ENCODE measurements at places on chromosomes 2 and 18.
A peak's percentile ranks its signal among the peaks of the same experiment; 100 is the strongest.

DNA sequence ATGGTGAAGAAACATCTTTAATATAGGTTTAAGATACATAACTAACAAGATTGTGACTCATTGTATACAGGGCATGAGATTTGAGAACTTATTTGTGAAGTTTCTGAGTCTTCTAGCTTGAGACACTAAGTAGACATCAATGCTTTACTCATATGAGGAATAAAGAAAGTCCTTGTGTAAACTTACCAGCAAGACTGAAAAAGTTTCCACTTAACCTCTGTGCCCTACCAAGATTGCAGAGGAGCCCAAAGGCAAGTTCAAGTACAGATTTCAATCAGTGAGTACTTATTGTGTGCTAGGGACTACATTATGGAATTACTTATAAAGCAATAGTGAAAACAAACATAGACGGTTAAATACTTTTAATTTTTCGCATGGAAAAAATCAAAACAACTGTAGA, 1041.2 kb upstream of the CELF4 start:
- DNase-seq: no peak

GRCh38 chr2:112542984-112543661, 858 bp downstream of the POLR1B start:
- DNase-seq: peak; percentile 58

GRCh38 chr2:241804326-241805229, 4.4 kb upstream of the NEU4 start:
- no peak for DNase-seq

DNA sequence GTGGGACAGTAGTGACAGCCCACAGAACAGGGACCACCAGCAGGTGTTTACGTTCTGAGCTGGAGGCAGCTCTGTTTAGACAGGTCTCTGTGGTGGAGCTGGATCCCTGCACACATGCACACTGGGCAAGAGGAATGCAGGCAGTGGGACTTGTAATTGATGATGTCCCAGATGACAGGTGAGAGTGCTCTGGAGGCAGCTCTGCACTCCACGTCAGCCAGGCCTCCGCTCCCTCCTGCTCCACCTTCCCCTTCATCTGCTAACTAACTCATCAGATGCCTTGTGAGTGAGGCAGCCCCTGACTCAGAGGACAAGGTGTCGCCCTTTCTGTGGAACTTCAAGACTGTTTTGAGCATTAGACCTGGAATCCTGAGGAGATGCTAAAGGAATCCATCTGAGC, 53.2 kb downstream of the SH3YL1 start:
- DNase-seq: no peak

GRCh38 chr2:44817673-44818335, 123.7 kb upstream of the SIX3 start:
- DNase-seq: no peak

DNA sequence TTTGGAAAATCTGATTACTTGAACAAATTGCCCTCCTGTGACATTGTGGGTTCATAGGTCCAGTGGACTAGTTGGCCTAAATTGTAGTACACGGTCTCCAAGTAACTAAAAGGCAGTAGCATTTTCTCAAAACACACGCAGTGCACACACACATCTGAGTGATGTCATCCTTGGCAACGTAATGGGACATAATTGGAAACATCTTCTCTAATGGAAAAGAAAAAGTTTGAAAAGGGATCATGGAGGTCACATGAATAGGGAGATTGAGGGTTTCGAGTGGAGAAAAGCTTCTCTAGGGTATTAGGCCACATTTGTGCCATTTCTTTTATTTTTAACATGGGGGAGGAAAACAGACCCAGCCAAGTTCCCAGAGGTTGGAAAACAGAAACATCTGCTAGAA, 93.3 kb downstream of the MAP4K4 start:
- no peak for DNase-seq

GRCh38 chr2:78024996-78025395, 502.8 kb upstream of the LRRTM4 start:
- DNase-seq: no peak

- no peak for DNase-seq
Measured at GRCh38 chr2:74333896-74334586, 9.2 kb downstream of the SLC4A5 start.

Data from HT-29 (cell line).